Activated naive CD8-positive, alpha-beta T cell treated with anti-CD3 and anti-CD28 coated beads, Interleukin-2, amount 10 ng/mL, durations not matched to agents 7 days and 5 days (primary cell): ENCODE measurements at places on chromosomes 7 and 10. TPM values are rescaled to one million over a fixed set of nuclear protein-coding genes. Genes with fewer than 3 reads are reported as not detected.

FAM25C gene
- total RNA-seq: not detected

EXOSC1 gene
- 46.5 TPM for total RNA-seq

ZNF716 gene
- total RNA-seq: not detected

AOAH gene
- 19.4 TPM for total RNA-seq

ANKRD16 gene
- total RNA-seq: 6.3 TPM

GPR15LG gene
- total RNA-seq: not detected

C10orf53 gene
- total RNA-seq: not detected

GCK gene
- total RNA-seq: 0.30 TPM

WNT2 gene
- not detected for total RNA-seq

TSPAN12 gene
- total RNA-seq: not detected

LMTK2 gene
- 13.5 TPM for total RNA-seq

NKX2-3 gene
- not detected for total RNA-seq

IQUB gene
- not detected for total RNA-seq

BRI3 gene
- 53.6 TPM for total RNA-seq

GRCh38 chr10:24502006-24502405, 221.7 kb downstream of the ARHGAP21 start:
- DNase-seq: no peak
- no peaks in the 10 kb centered on the region for H3K4me1 ChIP-seq
- H3K4me3 ChIP-seq: no peak overlapping the region
- no peak overlapping the region for H3K27ac ChIP-seq

DNA sequence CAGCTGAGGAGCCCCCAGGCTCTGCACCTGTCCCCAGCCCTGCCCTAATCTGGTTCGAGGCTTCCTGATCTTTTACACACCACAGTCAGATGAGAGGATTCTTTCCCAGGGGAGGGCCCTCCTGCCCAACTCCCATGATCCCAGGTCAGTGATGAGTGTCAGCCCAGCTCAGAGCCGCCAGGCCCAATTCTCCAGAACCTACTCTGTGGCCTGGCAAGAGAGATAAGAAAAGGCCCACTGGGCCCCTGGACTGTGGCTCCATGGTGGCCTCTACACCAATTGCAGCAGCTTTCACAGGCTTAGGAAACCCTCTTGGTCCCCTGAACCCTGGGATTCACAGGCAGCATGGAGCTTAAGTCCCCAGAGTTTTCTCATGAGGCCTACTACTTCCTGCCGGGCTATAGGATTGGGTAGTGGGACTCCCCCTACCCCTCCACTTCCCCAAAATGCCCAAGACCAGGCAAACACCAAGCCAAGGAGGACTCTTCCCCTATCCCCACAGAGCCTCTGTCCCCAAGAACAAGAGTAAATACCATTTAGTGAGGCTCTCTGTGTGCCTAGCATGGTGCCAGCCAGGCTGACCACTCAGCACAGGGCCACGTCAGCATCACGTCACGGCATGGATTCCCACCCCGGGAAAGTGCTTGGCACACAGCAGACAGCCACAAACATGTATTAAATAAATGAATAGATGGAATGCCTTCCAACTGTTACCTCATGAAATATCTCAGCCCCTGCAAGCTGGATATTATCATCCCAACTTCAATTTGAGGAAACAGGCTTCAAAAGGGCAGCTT, 100.0 kb downstream of the GRID1 start:
- peaks cover 2% of the 10 kb centered on the region for H3K4me1 ChIP-seq
- no peaks in the 10 kb centered on the region for H3K36me3 ChIP-seq
- no peak for DNase-seq
- no peak overlapping the region for H3K27ac ChIP-seq

- H3K4me1 ChIP-seq: peaks cover 27% of the 10 kb centered on the region
- H3K36me3 ChIP-seq: peaks cover 3% of the 10 kb centered on the region
- no peak for DNase-seq
- H3K27ac ChIP-seq: no peak overlapping the region
- peaks cover 69% of the 10 kb centered on the region for H3K27me3 ChIP-seq
Observed at GRCh38 chr10:26214004-26214403, 2.6 kb upstream of the GAD2 start.

DNA sequence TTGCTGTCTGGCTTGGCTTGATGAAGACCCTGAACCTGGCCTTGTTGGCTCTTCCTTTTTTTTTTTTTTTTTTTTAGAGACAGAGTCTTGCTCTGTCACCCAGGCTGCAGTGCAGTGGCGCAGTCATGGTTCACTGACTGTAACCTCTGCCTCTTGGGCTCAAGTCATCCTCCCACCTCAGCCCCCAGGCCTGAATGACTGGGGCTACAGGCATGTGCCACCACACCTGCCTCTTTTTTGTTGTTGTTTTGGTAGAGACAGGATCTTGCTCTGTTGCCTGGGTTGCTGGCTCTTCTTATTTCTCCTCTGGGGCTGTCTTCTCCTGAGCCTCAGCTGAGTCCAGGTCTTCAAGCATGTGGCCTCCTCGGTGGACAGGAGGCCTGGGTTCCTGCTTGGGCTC, 44.7 kb downstream of the PRF1 start:
- no peak overlapping the region for H3K4me3 ChIP-seq
- no peak overlapping the region for H3K27ac ChIP-seq
- no peak for DNase-seq
- no peaks in the 10 kb centered on the region for H3K36me3 ChIP-seq

DNA sequence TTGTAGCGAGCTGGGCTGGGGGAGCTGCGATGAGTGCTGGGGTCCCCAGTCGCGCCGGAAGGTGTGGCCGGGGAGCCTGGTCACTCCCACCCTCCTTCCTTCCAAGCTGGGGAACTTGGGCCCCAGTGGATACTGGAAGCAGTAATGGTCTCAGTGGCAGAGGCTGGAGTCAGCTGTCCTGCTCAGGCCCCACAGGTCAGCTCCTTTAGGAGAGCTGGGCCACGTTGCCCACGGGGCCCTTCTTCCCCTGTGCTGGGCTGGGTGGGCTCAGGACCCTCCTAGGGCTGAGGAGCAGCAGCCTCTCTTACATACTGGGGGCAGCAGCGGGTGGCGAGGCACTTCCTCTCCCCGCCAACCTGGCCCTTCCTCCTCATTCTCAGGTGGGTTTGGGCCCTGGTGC, 200.6 kb upstream of the MKI67 start:
- DNase-seq: no peak
- H3K27me3 ChIP-seq: peaks cover 8% of the 10 kb centered on the region
- no peak overlapping the region for H3K4me3 ChIP-seq
- no peaks in the 10 kb centered on the region for H3K36me3 ChIP-seq

GRCh38 chr10:48608279-48608681, 3.4 kb upstream of the ARHGAP22 start:
- no peak overlapping the region for H3K27ac ChIP-seq
- no peaks in the 10 kb centered on the region for H3K36me3 ChIP-seq
- peaks cover 3% of the 10 kb centered on the region for H3K4me1 ChIP-seq
- H3K27me3 ChIP-seq: peaks cover 35% of the 10 kb centered on the region

DNA sequence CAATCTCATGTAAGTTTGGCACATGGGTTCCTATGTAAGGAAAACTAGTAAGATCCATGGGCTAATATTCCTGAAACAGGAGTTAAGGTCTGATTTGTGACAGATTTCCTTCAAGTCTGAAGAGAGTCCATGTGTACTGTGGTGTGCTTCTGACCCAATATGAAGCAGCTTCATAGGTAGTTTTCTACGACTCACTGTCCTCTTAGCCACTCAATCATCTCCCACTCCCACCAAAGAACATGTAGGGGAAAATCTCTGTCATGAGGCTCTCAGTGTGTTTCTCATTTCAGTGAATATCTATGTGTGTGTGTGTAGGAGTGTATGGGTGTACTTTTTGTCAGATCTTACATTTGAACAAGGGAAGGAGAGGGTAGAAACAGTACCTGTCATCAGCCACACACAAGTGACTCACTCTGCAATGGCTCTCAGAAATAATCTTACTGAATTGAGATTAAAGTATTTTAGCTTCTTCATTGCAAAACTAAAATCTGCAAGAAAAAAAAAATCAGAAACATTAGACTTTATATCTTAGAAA, 31.1 kb downstream of the RELN start:
- H3K36me3 ChIP-seq: no peaks in the 10 kb centered on the region
- no peak overlapping the region for H3K27ac ChIP-seq
- H3K4me1 ChIP-seq: no peaks in the 10 kb centered on the region
- H3K4me3 ChIP-seq: no peak overlapping the region
- peaks cover 5% of the 10 kb centered on the region for H3K27me3 ChIP-seq

- no peaks in the 10 kb centered on the region for H3K27me3 ChIP-seq
- peaks cover 15% of the 10 kb centered on the region for H3K4me1 ChIP-seq
- H3K4me3 ChIP-seq: no peak overlapping the region
- no peak for DNase-seq
Observed at GRCh38 chr7:152672626-152673025, 3.3 kb downstream of the XRCC2 start.

DNA sequence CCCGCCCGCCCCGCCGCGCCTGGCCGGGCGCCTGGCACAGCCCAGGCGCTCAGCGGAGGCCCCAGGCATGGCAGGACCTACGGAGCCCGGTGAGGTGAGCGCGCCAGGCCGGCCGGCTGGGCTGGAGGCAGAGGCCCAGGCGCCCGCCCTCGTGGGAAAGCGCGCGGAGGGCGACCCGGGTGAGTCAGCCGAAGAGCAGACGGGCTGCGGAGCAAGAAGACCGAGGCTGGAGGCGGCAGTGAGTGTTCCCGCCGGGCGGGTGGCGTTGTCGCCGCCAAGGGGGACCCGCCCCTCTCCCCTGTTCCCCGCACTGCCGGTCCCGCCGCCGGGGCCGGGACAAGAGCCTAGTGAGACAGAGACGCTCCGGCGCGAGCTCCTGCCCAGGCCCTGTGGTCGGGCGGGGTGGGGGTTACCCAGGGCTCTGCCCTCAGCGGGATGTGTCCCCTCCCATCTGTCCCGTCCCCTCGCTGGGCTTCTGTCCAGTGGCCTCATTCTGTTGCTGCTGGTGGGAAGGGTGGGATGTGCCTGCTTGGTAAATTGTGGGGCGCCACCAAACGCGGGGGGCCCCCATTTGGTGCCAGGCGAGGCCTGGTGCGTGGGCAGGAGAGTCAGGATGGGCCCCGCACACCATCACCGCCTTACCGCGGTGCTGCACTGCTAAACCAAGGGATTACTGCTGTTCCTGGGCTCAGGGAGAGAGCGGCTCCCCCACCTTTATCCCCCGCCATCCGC, 17.0 kb upstream of the NODAL start:
- H3K4me1 ChIP-seq: peaks cover 1% of the 10 kb centered on the region
- no peak overlapping the region for H3K27ac ChIP-seq
- no peak overlapping the region for H3K4me3 ChIP-seq

- no peaks in the 10 kb centered on the region for H3K36me3 ChIP-seq
- DNase-seq: no peak
- no peak overlapping the region for H3K4me3 ChIP-seq
Observed at GRCh38 chr7:86833360-86833759, 189.7 kb downstream of the GRM3 start.

DNA sequence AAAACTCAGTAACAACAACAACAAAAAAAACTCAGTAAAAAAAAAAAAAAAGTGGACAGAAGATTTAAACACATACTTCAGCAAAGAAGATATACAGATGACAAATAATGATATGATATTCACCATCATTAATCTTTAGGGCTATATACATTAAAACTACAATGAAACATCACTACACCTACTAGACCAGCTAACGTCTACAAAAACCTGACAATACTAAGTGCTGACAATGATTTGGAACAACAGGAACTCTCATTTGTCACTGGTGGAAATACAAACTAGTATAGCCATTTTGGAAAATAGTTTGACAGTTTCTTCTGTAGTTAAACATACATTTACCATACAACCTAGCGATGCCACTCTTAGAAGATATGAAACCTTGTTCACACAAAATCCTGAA, 171.8 kb upstream of the RHEB start:
- no peak overlapping the region for H3K4me3 ChIP-seq
- no peaks in the 10 kb centered on the region for H3K36me3 ChIP-seq
- H3K4me1 ChIP-seq: peaks cover 8% of the 10 kb centered on the region
- no peak overlapping the region for H3K27ac ChIP-seq
- H3K27me3 ChIP-seq: no peaks in the 10 kb centered on the region

DNA sequence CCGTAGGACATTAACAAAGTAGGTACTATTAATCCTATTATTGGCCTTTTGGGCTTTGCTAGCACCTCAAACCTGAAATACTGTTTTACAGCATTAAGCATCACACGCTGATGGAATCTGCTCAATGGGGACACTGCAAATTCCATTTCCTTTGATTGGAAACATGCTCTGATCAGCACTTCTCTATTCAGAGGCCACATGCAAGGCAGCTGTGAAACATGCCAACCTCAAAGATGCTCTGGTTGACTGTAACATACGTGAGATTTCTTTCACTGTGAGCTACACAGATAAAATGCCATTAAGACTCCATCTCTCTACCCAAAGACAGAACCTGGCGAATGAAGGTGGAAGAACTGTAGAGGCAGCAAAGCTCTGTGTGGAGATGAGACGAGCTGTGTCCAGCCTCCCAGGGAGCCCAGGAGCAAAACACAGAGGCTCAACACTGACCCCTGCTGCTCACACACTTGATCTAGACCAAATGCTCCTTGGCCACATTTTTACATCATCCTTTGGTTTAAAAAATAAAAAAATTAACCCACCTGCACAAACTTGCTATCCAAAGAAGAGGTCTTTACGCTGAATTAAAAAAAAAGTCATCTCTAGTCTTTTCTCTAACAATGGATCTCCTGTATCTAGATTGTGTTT, 8.0 kb downstream of the RSU1 start:
- peaks cover 21% of the 10 kb centered on the region for H3K36me3 ChIP-seq
- peaks cover 12% of the 10 kb centered on the region for H3K4me1 ChIP-seq
- H3K27ac ChIP-seq: no peak overlapping the region
- DNase-seq: no peak
- no peak overlapping the region for H3K4me3 ChIP-seq
- no peaks in the 10 kb centered on the region for H3K27me3 ChIP-seq

- H3K27me3 ChIP-seq: peaks cover 19% of the 10 kb centered on the region
- no peaks in the 10 kb centered on the region for H3K36me3 ChIP-seq
- no peaks in the 10 kb centered on the region for H3K4me1 ChIP-seq
Observed at GRCh38 chr10:18400906-18401245, 250.5 kb downstream of the NSUN6 start.

GRCh38 chr7:85765698-85766298, 578.9 kb upstream of the SEMA3D start:
- H3K4me3 ChIP-seq: no peak overlapping the region
- H3K36me3 ChIP-seq: no peaks in the 10 kb centered on the region
- no peak for DNase-seq
- no peak overlapping the region for H3K27ac ChIP-seq
- no peaks in the 10 kb centered on the region for H3K4me1 ChIP-seq
- no peaks in the 10 kb centered on the region for H3K27me3 ChIP-seq

DNA sequence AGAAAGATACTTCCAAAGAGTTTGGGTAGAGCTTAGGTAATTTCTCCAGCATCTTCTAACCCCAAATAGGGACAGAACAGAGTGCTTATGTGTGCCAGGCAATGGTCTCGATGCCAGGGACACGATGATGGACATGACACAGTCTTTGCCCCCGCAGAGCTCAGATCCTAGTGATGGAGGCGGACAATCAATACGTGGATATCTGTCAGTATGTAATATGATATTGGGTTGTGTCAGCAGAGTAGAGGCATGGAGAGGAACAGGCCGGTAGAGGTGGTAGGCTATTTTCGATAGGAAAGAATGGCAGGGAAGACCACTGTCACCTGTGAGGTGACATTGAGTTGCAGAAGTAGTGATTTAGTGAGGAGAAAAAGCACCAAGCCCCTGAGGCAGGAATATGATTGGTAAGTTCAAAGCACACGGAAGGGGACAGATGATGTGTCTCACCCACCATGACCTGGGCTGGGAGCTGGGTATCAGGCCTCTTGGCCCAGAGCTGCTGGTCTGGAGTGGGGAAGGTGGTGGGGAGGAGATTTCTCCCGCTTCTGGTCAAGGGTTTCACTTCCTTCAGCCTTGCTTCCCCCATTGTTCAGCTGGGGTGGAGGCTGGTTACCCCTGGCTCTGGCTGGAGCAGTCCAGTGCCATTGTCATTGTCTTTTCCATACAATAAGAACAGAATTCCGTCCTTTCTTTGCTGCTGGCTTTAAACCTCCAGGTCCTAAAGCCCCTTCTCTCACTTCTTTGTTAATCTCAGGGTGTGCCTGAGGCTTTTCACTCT, 36.0 kb upstream of the SRGN start:
- H3K27me3 ChIP-seq: no peaks in the 10 kb centered on the region
- DNase-seq: no peak
- peaks cover 48% of the 10 kb centered on the region for H3K4me1 ChIP-seq
- H3K36me3 ChIP-seq: no peaks in the 10 kb centered on the region
